Stimulated activated CD4-positive, alpha-beta T cell treated with anti-CD3 and anti-CD28 coated beads, TNF-alpha, amount 100 ng/mL, for 1 hour (primary cell): ENCODE measurements at places on chromosomes 6 and 20.

DNA sequence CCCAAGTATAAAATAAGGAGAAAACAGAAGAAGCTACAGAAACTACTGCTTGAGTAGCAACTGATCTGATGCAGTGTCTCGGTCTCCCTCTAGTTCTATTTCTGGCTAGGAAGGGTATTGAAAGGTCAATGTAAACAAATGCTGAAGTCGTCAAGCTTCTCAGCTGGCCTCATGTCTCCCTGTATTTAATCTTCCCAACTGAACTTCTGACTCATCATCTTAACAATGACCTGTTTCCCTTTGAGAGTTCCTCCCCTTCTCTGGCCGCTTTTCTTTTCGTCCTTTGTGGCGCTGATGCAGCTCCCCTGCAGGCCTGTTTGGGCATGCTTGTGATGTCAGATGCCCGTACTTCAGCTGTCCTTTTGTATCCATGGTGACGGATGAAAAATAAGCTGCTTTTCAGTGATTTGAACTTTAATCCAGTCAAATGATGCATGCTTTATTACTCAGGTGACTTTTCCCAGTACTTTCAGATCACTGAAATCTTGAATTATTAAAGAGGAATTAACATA lies 7.8 kb upstream of the LCA5 start:
- no peak for DNase-seq

GRCh38 chr6:138290423-138290962 lies 72.2 kb upstream of the PBOV1 start:
- no peak for DNase-seq

- DNase-seq: no peak
Measured at GRCh38 chr6:158471339-158471738, 88.6 kb upstream of the TMEM181 start.

- DNase-seq: no peak
Measured at GRCh38 chr6:69994251-69994650, 127.9 kb downstream of the COL19A1 start.

DNA sequence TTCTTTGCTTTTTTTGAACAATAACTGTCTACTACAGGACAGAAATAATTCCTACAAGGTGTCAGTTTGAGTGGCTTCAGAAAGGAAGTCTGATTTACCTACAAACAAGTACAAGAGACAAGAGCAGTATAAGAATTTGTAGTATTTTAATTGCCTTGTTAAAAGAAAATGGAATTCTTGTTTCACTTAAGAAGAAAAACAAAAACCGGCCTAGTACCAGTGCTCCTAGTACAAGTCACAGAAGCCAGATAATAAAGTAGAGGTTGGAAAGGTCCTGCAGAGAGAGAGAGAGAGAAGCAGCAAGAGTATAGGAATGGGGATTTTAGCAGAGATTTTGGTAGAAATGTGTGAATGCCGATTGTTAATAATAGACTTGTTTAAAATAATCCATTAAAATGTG lies 6.4 kb downstream of the TAB2 start:
- DNase-seq: no peak

DNA sequence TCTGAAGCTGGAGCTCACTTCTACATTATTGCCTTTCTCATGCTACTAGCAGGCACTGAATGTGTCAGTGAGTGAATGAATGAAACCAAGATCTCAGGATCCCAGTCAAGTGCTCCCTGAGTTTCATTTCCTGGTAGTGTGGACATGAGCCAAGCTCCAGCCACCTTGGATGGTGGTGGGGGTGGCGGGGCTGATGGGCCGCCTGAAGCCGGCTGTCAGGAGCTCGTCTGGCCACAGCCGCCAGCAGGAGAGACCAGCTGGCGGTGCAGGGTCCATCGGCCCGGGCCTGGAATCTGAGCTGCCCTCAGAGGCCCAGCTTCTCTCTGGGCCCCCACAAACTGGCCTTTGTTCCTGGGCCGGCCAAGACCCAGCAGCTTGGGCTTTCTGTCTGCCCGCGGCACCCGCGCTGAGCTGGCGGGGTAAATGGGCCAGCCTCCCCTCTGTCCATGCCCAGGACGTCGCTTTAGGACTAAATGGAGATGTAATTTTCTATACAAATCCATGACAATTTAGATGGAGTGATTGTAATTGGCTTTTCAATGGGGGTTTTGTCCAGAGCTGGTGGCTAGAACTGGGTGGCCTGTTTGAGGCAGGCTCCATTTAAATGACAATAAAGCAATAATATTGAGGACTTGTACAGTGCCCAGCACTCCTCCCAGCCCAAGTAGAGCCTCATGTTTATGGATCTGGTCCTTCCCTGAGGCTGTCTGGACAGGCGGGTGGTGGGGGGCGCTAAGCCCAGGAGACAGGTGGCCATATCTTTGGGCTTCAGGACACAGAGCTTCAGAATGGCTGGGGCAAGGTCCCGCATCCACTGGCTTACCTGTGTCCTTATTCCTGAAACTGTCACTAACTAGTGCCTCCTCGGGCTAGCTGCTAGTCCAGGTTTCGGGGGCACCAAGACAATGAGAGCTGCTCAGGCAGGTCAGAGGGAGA lies 43.5 kb downstream of the NOL4L start:
- DNase-seq: no peak
